ENCODE measurements at places on chromosomes 3 and 15.

DNA sequence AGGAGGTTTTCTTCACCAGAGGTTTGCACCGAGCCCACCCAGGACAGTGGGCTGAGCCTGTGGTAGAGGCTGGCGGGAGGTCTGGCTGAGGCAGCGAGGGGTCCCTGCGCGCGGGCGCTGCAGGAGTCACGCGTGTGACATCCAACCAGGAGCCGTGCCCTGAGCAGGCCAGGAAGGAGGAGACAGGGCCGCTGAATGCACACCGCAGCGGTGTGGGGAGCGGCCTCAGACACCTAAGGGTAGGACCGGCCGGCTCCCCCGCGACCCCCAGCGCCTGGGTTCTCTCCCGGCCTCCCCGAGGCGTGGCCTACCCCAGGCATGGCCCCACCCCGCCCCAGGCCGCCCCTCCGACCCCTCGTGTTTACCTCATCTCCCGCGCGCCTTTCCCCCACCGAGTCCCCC, 412 bp downstream of the SLC41A3 start:
- no peak for DNase-seq

- no peak for DNase-seq
These were observed 48.1 kb downstream of the RAB11A start for GRCh38 chr15:65917407-65917756.

GRCh38 chr15:88535100-88535499, 11.4 kb downstream of the DET1 start:
- DNase-seq, result no peak

DNA sequence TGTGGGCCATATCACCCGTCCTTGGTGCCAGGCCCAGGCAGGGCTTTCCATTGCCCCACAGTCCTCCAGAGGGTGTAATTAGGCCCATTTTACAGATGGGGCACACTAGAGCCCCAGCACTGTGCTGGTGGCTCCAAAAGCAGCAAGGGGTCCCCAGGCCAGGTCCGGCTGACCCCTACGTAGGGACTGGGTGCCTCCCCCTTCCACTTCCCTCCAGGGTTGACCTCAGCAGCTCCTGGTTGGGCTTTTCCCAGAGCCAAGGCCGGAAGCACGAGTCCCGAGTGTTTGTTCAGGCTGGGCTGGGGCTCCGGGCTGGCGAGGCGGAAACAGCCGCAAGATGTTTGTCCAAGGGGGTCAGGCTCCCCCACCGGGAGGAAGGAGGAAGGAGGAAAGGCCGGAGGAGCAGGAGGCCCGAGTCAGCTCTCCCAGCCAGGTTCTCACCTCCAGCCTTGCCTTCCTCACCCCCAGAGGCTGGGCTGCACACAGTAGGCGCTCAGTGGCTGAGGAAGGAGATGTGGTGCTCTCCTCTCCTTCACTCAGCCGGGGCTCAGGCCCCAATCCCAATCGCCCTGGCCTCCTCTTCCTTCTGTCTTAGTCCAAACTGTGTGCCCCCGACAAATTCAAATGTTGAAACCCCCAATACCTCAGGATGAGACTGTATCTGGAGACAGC, 17.1 kb upstream of the PLXND1 start:
- no peak for DNase-seq
